ENCODE measurements at places on chromosomes 11 and 22.

- DNase-seq: no peak
These were observed 29.5 kb upstream of the TESMIN start for GRCh38 chr11:68780829-68781228.

- no peak for DNase-seq
These were observed 2.6 kb downstream of the KCNK7 start for GRCh38 chr11:65592858-65593517.

DNA sequence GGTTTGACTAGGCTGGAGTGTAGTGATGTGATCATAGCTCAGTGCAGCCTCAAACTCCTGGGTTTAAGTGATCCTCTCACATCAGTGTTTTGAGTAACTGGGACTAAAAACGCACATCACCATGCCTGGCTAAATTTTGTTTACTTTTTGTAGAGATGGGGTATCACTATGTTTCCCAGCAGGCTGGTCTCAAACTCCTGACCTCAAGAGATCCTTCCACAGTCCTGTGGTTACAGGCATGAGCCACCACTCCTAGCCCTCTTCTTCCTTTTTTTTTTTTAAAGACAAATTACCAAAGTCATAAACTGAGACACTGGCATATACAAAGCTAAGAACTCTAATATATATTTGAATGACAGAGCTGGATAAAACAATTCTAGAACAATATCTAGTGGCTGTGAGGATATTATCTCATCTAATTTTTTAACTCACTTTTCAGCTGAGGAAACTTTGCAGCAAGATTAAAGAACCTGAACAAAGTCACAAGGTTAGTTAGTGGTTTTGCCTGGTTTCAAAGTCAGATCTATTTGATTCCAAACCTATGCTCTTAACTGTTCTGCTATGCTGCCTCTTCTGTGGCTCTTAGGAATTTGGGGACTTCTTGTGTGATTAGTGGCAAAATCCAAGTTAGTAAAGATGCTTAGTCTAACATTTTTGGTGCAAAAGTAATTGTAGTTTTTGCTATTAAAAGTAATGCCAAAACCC, 95.3 kb upstream of the RAG2 start:
- DNase-seq: no peak

GRCh38 chr22:36442506-36443197, 38.8 kb downstream of the TXN2 start:
- DNase-seq: no peak

DNA sequence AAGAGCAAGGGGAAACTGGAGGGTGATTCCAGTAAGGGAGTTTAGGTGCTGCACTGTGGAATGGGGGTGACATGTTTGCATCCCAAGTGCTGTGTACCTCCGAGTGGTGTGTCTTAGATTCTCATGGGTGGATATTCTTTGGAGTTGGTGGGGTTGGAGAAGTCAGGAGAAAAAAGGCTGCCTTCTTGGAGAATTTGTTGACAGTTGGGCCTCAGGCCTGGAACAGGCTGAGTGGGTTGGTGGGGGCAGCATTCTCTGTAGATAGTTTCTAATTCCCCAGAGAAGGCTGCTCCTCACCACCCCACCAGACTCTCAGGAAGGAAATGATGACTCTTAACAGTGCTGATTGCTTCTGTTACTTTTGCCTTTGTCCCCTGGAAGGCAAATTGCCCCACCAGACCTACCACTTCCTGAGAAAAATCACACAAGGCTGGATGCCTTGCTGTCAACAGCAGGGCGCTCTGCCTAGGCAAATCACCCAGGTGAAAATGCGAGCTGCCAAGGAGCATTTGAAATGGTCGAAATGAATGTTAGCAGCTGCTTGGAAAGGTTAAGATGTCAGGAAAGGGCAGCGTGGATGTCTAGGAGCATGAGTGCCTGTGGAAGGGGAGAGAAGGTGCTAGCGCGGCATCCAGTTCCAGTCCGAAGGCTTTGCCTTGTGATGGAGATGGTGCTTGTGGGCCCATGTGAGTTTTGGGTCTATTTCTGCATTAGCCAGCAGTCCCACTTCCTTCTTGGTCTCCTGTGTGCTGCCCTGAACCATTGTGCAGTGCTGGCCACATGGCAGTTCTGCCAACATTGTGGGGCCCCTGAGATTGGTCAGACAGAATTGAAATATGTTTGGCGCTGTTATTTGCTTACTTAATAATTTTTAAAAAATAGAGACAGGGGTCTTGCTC, 29.7 kb upstream of the SORL1-AS1 start:
- no peak for DNase-seq

GRCh38 chr11:12981676-12982522, 27.2 kb upstream of the RASSF10 start:
- no peak for DNase-seq

- no peak for DNase-seq
These were observed 62.7 kb downstream of the LIF start for GRCh38 chr22:30183861-30184278.

DNA sequence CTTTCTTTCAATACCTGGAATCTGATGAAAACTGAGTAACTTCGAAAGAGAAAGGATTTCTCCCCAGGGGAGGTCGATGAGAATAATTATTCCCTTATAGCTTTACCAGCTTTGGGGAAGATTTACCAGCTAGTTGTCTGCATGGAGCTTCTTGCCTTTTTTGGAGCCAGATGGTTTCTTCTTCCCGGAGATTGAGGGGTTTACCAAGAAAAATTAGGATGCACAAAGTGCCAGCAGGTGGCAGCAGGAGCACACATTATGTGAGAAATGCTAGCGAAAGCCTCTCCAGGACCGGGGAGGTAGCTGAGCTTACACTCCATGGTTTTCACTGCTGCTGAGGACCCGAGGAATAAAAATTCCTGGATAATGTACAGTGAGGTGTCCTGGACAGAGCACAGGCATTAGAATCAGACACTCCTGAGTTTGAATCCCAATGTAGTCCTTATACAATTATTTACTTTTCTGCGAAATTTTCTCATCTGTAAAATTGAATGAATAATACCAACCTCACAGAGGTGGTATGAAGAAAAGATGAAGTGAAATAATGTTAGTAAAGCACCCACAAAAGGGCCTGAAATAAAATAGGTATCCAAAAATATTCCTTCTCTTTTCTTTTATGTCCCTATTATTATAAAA, 46.0 kb upstream of the PARVA start:
- DNase-seq: peak; percentile 4

- no peak for DNase-seq
These were observed 399.0 kb upstream of the CADM1 start for GRCh38 chr11:115903179-115903578.

DNA sequence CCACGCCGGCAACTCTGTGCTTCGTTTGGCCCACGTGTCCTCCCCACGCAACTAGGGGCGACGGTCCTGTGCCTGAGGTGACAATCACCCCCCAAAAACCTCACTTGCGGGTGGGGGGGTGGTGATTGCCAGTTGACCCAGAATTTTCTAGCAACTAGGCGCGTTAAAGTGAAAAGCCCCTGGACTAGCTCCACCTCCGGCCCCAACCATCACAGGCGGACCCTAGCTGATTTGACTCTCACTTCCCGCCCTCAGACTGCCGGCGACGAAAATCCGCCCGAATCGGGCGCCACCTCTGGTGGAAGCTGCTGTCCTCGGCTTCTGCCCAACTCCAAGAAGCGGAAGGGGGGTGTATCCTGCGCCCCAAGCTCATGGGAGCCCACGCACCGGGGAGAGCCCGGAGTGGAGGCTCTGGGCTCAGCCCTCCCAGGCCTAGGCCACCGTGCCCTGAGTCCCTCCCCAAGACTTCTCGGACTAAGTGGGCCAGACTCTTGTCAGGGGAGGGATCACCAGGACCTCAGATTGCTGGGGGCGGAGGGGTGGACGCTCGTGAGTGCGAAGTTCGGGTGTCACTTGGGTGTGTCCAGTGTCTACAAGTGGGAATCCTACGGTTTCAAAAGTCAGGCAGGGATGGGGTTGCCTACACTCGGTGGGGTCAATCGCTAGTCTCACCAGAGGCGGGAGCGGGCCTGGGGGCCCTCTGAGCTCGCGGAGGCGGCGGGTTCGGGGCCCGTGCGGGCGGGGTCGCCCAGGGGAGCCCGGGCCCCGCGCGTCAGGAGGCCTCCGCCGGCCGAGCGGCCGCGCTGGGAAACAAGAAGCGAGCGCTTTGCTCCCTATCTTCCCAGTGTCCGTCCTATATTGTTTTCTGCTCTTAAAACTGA, 12.3 kb downstream of the PAX6 start:
- DNase-seq: no peak

DNA sequence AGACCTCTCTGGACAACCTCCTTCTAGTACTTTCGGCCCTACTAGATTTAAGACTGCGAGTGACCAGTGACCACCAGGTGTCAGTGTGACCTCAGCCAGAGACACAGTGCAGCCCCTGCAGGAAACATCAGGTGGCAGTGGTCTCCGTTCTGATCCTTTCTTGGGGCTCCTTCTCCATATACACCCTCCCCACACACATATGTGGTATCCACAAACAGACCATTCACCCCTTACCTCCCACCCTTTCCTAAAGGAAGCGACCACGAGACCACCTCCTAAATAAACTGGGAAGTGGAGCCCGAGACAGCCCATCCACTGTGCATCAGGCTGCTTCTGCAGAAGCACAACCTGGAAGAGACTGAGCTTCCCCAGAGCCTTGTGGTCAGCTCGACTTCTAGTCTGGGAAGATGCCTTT, 38.5 kb upstream of the CYP2D6 start:
- DNase-seq: peak; percentile 43

DNA sequence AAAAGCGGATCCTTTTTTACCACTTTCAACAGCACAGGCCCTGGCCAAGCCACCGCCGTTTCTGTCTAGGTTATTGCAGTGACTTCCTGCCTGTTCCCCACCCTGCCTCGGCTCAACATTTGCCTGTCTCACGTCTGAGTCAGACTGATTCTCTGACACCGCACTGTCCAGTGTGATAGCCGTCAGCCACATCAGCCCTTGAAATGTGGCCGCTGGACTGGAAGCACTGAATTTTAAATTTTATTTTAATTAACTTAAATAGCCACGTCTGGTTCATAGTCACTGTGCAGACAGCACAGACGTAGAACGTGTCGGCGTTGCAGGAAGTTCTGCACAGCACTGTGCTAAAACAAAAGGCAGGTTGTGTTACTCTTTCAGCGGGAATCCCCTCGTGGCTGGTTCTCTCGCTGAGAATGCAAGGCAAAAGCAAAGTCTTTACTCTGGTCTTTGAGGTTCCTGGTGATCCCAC, 56.3 kb upstream of the ADSL start:
- DNase-seq: peak; percentile 53

DNA sequence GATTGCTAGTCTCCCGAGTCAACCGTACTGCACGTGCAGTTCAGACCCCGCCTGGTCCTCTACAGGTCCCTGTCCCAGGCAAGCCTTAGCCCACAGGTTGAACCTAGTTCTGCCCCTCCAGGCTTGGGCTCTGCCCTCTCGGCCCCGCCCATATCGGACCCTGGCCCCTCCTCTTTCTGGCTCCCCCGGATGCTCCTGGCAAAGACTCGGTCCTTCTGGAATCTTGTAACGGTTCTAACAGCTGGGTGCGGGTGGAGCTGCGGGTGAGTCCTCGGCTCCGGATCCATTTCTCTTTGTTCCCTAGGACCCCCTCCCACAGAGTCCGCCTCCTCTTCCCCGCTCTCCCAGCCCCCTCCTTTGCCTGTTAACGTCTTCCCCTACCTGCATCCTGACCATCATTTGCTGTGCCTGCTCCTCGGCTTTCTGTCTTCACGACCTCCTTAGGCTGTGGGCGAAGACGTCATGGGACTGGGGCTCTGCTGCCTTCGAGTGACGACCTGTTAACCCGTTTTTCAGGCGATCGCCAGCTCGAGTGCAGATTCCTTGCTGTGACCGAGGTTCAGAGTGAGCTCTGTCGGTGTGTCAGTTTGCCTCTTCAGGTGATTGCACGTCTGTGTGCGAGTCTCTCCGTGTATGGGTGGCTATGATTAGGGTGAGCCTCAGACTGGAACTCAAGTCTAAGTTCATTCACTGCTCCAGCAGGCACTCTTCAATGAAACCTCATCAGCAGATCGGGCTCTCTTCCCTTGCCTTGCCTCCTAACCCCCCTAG, at the start of gene DNHD1:
Gene DNHD1, plus strand, starts transcription at position 212 of the 771 bp plus-strand sequence. CDS start 936 bp downstream, outside the sequence.
- no peak for DNase-seq

DNA sequence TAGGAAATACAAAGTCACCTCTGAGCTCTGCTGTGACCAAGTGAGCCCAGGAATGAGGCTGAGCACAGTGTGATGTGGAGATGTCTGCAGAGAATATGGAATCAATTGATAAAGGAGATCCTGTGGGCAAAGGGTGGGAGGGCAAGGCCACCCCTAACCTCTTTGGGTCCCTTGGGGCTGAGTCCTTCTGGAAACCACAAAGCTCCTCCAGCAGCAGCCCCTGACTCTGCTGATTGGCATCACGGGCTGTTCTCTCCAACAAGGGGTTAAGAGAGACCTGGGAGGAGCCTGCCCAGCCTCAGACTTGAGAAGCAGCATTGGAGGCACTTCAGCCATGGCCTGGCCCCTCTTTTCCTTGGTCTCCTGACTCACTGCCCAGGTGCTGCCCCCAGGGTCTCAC, 49.7 kb downstream of the GGTLC2 start:
- no peak for DNase-seq

DNA sequence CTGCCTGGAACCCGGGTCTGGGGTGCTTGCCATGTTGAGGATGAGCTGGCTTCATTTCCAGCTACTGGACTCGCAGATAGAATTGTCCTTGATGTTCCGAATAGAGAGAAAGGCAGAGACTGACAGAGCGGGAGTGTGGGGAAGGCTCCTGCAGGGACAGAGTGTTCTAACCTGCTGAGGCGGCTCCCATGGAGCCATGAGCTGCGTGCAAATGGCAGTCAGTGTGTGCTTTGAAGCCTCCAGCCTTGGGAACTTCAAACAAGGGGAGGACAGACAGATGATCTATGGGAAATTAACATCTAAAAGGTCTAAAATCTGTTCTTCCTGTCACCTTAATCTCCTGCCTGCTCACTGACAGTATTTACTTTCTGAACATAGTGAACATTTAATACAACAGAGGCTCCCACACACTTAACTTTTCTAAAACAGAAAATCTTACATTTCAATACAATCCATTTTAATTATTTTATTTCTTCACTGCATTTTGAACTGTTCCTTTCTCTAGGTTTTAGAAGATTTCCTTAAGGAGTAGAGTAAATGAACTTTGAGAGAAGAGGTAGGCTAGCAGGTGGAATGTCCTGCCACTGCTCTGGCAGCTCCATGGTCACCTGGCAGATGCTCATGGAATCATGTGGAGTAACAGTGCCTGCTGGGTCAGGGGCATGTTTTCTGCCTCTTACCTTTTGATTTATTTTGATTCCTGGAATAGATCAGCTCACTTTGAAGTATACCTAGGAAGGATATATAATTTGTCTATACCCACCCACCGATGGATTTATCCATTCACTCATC, 481.7 kb downstream of the NTM start:
- DNase-seq: no peak

- DNase-seq: no peak
These were observed 7.6 kb downstream of the ATXN10 start for GRCh38 chr22:45678961-45679912.

DNA sequence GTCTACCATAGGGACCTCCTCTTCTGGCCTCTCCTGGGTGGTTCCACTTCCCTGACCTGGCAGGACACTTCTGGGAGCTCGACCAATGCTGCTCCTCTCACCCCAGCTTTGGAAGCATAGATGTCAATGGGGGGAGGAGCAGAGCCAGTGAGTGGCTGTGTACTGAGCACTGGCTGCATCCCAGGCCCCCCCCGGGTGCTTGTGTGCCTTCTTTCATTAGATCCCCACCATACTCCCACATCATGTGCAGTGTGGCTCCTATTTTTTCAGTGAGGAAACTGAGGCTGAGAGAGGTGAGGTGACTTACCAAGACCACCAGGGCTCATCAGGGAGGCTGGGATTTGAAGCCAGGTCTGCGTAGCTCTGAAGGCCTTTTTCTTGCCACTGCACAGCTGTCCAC, 44.3 kb downstream of the LRRC32 start:
- DNase-seq: no peak

Data from activated naive CD4-positive, alpha-beta T cell (primary cell).